ENCODE measurements at places on chromosomes 1 and 21.

DNA sequence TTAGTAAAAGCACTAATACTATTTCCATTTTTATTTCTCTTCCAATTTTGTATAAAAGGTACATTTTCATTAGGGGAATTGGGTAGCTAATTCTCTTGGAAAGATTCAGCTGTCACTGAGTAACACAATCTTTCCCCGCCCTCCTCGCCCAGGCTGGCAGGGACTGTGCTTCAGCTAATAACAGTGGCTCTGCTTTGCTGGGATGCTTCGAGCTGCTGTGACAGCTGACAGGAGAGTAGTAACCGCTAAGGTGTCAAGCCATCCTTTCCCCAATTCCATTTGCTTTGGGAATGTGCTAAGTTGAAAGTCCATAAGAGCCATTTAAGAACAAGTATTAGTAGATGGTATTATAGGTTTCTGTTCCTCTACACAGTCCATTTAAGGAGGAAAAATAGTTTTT, 106.7 kb upstream of the NRIP1 start:
- DNase-seq = no peak

- no peak for DNase-seq
Observed at GRCh38 chr1:13825033-13825432, 125.0 kb downstream of the PRDM2 start.

DNA sequence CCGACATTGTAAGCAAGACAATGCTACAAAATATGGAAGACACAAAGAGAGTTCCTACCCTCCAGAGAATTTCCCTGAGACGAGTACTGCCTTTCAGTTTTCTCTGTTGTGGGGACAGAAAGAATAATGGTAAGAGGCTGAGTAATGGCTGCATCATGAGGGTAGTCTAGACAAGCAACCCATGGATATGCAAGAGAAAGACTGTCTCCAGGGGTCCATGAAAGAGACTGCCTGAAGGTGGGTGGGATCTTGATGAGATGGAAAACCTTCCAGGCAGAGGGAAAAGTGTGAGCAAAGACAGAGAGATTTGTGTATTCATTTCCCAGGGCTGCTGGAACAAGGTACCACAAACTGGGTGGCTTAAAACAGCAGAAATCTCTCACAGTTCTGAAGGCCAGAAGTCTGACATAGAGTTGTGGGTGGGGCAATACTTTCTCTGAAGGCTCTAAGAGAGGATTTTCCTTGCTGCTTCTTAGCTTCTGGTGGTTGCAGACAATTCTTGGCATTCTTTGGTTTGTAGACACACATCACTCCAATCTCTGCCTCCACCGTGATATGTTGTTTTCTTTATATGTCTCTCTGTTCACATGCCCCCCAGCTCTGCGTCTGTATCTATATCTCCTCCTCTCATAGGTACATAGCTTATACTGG, 41.4 kb downstream of the ANP32E start:
- no peak for DNase-seq

DNA sequence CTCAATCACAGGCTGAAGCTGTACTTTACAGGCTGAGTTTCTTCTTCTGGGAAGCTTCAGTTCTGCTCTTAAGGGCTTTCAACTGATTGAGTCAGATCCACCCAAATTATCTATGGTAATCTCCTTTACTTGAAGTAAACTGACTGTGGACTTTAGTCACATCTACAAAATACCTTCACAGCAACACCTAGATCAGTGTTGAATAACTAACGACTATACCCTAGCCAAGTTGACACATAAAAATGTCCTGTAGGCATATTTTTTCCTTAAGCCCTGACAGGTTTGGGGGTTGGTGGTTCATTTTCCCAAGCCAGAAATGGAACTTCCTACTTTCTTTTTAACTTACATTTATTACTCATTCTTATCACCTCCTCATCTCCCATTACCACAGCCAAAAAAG, 42.9 kb upstream of the PRKACB start:
- DNase-seq = no peak

DNA sequence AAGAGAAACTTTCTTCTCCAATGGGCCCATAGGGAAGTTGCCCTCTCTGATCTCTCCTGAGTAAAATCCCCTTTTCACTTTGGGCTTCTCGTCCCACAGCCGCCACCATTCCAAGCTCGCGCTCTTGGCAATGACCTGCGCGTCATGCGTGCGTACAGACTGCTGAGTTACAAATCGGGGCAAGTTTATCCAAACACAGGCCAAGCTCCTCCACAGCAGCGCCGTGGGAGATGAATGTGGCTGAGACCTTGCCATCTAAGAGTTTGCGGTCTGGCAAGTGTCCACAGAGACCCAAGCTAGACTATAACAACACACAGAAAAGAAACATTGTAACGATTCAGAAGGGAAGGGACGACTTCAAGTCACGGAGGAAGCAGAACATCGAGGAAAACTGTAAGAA, 116.3 kb upstream of the SOD1 start:
- DNase-seq = no peak
